SK-N-SH treated with all-trans-retinoic acid at 6 μM for 48 hours (cell line): ENCODE measurements at places on chromosomes 16 and 17.

DNA sequence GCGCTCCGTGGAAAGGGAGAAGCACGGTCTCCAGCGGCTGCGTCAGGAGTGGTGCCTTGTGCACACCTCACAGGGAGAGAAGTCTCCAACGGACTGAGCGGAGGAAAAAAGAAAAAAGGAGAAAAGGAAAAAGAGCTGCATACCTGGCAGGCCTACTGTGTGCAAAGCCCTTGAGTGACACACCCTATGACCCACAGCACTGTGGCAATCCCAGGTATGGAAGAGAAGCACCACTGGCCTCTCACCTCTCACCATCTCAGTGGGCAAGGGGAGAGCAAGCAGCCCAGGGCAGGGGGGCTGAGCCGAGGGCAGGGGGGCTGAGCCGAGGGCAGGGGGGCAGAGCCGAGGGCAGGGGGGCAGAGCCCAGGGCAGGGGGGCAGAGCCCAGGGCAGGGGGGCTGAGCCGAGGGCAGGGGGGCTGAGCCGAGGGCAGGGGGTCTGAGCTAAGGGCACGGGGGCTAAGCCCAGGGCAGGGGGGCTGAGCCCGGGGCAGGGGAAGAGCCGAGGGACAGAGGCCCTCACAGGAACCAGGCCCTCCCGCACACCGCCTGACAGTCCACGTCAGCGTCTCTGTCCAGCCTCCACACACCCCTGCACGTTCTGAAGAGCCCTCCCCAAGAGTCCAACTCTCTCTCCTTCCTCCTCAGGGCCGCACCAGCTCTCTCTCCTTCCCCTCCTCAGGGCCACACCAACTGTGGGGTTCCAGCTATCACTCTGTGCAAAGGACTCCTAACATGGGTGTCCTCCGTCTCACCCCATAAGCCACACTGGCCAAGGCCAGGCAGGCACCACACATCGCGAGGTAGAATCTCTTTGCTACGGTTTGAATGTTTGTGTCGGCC, 105.8 kb downstream of the ZNF778 start:
- ATAC-seq = no peak

DNA sequence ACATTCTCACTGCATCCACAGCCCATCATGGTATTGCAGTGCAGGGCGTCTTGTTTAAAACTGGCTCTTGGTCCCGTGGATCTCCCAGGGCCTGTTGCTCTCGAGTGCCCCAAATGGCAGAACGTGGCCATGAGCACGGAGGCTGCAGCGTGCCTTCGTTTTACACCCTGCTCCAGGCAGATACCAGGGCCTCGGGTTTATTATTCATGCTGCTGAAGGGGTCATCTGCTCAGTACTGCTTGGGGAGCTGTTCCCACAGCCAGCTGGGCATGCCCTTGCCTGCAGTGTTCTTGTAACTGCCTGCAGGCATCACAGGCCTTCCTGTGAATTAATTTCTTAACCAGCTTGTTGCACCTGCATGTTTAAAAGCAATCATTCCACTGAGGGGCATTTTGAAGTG, 129.7 kb upstream of the CHMP6 start:
- peak; percentile 28 for ATAC-seq

DNA sequence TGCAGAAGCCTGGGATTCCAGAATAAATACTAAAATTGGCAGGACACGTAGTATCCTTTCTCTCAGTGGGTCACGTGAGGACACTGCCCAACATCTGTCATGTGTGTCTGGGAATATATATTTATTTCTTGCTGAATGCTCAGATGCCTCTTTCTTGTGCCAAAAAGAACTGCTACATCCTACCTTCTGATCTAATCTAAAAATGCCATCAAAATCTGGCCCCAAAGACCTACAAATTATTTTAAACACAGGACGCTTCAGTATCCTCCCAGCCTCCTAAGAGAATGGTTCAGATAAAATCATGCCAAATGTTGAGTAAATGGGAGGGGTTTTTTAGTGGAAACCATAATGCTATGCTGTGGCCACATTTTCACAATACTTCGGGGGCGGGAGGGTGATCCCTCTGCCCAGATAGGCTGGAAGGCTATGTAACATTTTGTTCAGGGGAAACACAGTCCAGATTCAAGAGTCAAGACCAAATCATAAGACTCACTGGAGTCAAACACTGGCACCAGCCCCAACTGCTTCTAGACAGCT, 22.9 kb upstream of the CORO6 start:
- ATAC-seq = peak; percentile 70

- no peak for ATAC-seq
Observed at GRCh38 chr17:29041571-29041970, 1.4 kb upstream of the PIPOX start.

- no peak for ATAC-seq
Observed at GRCh38 chr17:31721291-31722025, 137.6 kb downstream of the COPRS start.

DNA sequence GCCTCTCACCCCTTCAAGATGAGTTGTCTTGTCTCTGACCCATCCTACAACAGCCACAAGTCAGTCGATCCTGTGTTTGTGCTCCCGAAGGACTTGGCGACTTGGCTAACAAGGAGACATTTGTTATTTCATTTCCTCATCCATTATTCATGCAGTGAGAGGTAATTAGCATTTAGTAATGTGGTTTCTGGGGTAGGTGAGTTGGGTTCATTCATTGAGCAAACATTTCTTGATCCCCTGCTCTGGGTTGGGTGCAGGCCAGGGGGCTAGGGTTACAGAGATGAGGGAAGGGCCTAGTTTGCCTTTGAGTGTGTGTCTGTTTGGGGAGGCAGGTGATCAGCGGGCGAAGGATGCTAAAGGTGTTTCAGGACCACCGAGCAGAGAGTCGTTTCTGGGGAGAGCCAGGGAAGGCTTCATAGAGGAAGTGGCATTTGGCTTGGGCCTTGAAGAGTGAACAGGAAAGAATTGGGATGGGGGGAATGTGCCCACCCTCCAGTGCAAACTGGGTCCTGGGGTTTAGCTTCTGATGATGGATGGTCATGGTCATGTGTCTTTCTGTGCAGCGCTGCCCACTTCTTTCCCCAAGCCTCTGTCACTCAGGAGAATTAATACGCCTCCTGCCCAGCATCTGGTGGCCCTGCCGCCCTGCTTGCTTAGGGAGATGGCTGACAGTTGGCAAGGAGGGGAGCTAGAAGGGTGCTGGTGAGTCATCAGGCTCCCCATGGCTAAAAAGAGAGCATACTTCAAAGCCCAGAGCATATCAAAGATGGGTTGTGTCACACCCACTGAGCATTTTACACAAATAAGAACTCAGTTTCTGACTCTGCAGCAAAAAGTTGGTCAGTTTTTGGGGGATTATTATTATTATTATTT, 38.5 kb downstream of the MSI2 start:
- ATAC-seq = peak; percentile 69

- no peak for ATAC-seq
Observed at GRCh38 chr17:59633658-59634359, 14.1 kb downstream of the CLTC start.

DNA sequence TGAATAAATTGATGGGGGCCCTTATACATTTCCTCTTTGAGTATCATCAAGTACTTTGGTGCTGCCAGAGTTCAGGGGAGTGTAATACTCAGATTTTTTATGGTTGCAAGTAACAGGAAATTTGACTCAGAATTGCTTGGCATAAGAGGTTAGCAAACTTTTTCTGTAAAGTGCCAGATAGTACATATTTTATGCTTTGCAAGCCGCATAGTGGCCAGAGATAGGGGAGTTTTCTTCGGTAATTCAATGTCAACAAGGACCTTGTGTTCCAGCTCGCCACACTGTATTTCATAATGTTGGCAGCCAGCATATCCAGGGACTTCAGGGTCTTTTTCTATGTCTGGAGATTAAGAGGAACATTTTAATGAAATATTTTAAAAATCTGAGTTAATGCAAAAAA, 51.0 kb upstream of the MARCHF10 start:
- no peak for ATAC-seq

DNA sequence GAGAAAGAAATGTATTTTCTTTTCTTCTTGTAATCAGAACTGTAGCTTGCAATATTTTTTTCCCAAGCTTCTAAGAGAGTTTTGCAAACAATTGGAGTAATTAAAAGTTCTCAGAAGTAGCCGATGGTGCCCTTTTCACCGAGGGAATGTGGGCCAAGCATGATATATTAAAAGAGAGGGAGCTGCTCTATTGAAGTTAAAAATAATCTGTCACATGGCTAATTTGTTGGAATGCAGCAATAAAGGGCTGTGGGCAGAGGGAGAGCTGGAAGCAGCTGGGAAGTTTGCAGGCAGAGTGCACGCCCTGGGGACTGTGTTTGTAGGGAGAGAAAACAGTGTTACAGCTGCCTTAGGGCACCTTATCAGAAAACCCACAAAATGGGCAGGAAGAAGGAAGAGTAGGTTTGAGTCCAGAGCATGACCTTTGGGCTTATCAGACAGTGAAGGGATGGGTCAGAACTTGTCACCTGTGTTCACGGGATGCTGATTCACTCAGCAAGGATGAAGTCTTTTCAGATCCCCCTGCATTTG, 18.5 kb upstream of the TERF2 start:
- ATAC-seq = peak; percentile 92

- no peak for ATAC-seq
Observed at GRCh38 chr16:57128771-57129389, 36.5 kb downstream of the CPNE2 start.

DNA sequence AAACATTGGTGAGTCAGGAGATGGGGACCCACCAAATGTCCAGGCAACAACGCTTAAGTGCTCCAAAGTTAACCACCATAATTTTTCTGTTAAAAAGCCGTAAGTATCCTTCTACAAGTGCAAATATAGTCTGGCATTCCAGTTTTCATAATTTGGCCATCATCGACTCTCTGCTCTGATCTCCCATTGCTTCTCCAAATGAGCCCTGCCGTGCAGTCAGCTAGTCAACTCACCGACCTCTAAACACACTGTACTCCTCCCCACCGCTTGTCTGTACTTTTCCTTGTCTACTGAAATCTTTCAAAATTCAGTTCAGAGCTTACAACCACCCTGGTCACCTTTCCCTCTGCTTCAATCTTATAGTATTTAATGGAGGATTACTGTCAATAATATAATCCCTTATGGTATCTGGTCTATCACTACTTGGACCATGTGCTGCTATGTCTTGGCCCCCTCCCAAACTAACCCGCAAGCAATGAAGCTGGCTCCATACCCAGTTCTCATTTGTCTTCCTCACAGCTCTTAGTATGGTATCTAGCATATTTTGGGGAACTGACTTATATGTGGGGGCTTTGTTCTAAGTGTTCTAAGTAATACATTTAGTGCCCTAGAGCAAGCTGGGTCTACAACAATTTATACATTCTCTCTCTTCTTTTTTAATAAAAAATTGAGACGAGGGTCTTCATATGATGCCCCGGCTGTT, 52.7 kb upstream of the SLC25A19 start:
- no peak for ATAC-seq

DNA sequence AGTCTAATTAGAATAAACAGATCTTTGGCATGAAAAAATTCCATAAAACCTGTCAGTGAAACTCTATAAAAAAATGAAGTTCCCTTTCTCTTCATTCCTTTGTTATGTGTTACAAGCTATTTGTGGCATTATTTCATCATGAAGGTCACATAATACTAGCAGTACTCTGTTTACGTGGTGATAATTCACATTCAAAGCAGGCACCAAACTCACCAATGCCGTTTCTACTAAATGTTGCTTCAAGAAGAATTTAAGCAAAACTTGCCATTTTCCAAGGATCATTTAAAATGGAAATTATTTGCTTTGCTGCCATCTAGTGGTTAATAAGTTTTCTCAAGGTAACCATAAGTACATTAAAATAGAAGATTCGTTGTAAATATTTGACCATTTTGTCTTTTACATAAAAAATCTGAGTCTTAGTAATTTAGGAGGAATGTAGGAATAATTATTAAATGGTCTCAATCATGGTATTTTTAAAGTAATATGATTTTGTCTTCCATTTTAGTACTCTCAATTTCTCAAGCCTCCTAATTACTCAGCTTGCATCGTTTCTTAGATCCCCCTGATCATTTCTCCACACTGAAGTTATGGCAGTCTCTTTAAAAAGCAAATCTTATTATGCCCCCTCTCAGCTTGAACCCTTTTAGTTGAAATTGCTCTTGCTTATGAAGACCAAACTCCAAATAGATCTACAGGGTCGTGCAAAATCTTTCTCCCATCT, 80.8 kb downstream of the OMG start:
- peak; percentile 67 for ATAC-seq

DNA sequence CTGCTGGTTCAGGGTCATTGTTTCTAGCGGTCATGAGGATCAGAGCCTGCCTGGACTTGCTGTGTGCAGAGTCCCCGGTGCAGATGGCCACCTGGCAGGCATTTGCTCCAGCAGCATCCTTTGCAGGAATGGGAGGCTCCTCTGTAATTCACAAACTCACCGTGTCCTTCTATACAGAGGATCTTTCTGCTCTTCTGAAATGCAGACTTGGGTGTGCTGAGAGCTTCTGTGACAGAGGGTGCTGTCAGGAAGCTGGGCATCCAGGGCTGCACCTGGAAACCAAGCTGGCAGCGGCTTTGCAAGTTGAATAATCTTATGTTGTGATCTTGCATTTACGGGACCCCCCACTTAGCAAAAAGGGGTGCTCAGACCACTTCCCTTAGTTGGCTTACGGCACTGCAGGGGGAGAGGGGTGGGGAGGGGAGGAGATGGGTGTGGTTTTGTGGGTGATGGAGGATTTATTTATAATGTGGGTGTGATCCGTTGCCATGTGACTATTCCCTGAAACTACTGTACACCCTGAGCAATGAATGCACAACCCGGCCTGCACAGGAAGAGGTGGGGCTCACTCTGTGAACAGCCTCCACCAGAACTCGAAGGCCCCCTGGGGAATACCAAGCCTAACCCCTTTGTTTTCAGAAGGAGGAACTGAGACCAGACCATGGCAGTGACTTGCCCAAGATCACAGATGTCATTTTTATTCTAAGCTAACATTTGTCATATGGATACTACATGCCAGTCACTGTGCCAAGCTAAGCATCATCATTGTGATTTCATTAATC, 178.3 kb downstream of the PRKCB start:
- no peak for ATAC-seq

GRCh38 chr16:56163938-56164337, 27.4 kb upstream of the GNAO1 start:
- no peak for ATAC-seq

DNA sequence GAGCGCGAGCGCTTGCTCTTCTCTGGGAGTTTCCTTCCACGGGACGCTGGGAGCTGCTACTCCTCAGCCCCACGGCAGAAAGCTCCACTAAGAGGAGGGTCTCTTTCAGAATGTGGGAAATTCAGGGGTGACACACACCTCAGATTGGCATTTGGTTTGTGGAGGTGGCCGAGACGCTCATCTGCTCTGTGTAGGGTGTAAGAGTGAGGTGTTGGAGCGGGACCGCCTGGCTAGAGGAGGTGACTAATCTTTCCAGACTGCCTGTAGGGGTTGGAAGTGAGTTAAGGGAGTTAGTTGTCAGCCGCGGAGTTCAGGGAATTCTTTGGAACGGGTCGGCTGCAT, 735 bp downstream of the PSMD11 start:
- peak; percentile 71 for ATAC-seq

- ATAC-seq = no peak
Observed at GRCh38 chr17:81517339-81518112, 4.9 kb upstream of the ACTG1 start.
